ENCODE measurements at places on chromosomes 2 and 18.

GRCh38 chr2:101508636-101509035 is 33.7 kb upstream of the RFX8 start:
- no peak for DNase-seq

GRCh38 chr2:6167592-6168138 is 475.5 kb downstream of the SOX11 start:
- no peak for DNase-seq

DNA sequence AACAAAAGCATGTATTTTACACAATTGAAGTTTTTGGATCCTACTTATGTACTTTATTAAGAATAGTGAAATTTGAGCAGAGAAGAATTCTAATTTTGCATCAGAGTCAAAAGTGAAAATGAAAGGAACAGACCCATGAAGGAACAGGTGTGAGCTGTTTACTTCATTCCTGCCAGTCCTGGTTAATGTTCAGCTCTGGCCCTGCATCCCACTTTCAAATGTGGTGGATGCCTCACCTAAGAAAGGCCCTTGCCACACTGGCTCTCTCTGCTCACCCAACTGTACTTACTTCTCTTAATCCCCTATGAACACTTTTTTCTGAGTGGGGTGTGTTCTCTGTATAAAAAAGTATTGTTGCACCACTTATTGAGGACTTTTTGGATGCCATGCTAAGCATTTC is 22.2 kb downstream of the FAM110C start:
- no peak for DNase-seq

DNA sequence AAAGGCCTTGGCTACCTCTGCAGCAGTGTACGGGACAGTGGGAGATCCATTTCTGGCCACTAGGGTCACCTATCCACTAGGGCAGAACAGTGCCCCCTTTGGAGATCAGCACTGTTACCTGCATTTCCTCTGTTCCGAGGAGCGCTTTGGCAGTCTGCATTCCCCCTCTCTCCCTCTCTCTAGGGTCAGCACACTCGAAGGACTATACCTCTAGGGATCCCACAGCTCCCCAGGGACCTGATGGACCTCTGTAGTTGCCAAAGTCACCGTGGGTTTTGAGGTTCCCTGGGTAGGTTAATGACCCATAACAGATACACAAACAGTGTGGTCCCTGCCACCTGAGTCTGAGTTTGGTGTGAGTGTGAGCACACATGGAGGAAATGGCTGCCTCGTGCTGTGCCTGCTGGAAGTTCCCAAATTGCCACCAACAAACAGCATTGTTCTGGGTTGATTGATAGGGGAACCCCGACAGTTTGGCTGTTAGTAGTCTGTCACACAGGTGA is 99.8 kb upstream of the VWC2L start:
- no peak for DNase-seq

- no peak for DNase-seq
These were observed 134.3 kb upstream of the HAAO start for GRCh38 chr2:42926434-42927333.

GRCh38 chr2:70087702-70088597 is 673 bp downstream of the PCBP1 start:
- no peak for DNase-seq

- no peak for DNase-seq
These were observed 24.0 kb upstream of the GLI2 start for GRCh38 chr2:120711694-120712093.

All from pulmonary artery endothelial cell (primary cell).